ENCODE measurements at places on chromosomes 16 and 17.

GRCh38 chr16:9251026-9251425 is 159.6 kb downstream of the HAPSTR1 start:
- DNase-seq, result no peak

GRCh38 chr17:44747566-44747965 is 11.2 kb upstream of the ADAM11 start:
- DNase-seq, result no peak

GRCh38 chr16:79463841-79464240 is 136.7 kb downstream of the MAF start:
- DNase-seq, result no peak

DNA sequence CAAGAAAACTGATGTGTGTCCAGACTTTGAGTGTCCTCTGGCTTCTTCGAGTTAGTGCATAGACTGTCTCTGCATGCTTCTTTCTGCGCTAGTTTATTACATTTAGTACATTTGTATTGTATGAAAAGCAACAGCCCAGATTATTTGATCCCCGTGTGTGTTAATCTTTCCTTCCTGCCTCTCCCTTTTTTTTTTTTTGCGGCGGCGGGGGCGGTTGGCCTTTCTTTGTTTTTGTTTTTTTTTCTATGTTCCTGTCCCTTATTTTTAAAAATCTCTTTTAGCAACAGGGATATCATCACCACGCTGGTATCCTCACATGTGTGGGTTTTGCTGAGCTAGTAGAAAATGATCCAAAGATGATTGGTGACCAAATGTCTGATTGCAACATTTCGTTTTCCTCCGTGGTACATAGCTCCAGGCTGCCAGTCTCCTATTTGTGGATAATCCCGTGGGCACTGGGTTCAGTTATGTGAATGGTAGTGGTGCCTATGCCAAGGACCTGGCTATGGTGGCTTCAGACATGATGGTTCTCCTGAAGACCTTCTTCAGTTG is 9.4 kb downstream of the SCPEP1 start:
- no peak for DNase-seq

GRCh38 chr17:20259668-20260067 is 207.7 kb downstream of the LGALS9B start:
- no peak for DNase-seq

- DNase-seq, result no peak
These were observed 188.2 kb upstream of the CIBAR2 start for GRCh38 chr16:85300406-85300968.

GRCh38 chr17:50059759-50060273 is 3.9 kb downstream of the ITGA3 start:
- DNase-seq, result no peak

GRCh38 chr17:79508291-79508716 is 102.5 kb downstream of the RBFOX3 start:
- no peak for DNase-seq

- DNase-seq, result peak; percentile 43
These were observed 15.4 kb downstream of the CUEDC1 start for GRCh38 chr17:57939797-57940196.

DNA sequence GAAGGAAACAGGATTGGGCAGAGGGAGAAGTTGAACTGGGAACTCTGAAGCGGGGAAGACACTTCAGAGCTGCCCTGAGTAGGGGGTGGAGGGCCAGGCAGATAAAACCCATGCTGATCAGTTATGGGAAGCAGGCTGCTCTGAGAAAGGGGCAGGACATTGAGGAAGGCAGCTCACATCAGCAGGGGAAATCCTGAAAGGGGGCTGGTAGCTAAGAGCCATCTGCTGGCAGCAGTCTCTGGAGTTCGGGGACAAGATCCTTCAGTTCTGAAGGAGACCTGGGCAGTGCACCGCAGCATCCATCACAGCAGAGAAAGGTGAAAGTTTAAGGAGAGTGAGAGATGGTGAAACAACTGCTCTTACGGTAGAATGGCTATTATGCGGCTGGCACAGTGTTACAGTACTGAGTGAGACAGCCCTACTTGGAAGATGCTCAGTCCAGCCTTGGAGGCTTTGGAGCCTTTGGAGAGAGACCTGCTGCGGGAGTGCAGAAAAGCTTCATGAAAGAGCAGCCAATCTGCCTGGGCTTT is 5.4 kb upstream of the KIF18B start:
- no peak for DNase-seq

DNA sequence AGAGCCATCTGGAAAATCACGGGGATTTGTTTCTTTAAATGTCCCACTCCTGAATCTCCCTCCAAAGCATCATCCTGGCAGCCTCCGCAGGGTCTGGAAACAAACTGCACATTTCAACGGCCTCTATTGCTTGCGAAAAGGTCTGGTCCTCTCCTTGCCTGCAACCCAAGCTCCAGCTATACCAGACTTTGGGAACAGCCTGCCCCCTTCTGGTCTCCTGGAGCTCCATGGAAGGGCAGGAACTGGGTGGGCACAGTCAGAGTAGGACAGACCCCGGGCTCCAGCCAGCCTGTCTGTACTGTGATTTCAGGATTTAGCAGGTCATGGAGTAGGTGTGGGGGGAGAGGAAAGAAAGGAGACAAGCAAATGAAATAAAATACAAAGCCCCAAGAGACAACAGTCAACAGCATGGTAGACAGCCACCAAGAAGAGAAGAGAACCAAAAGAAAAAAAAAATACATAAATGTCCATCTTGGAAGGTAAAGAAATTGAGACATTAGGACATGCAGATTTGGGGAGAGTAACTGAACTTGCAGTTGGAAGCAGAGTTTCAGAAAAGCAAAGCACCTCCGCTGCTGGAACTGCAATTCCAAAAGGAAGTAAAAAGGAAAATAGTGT is 2.7 kb downstream of the XYLT1 start:
- no peak for DNase-seq

All from COR-L47 (cell line).